ENCODE measurements at places on chromosomes 1 and 21. TPM values are rescaled to one million over a fixed set of nuclear protein-coding genes. Genes with fewer than 3 reads are reported as not detected.

Gene SLAMF7
- 0.74 TPM for polyA plus RNA-seq

Gene TENT5C
- polyA plus RNA-seq, result 15.7 TPM

Gene SPOCD1
- polyA plus RNA-seq, result 1.1 TPM

Gene AKNAD1
- 0.68 TPM for polyA plus RNA-seq

Gene FNDC10
- polyA plus RNA-seq, result 1.7 TPM

Gene TCHHL1
- polyA plus RNA-seq, result not detected

Gene CFHR1
- polyA plus RNA-seq, result 1.1 TPM

Gene PRKAB2
- polyA plus RNA-seq, result 24.0 TPM

DNA sequence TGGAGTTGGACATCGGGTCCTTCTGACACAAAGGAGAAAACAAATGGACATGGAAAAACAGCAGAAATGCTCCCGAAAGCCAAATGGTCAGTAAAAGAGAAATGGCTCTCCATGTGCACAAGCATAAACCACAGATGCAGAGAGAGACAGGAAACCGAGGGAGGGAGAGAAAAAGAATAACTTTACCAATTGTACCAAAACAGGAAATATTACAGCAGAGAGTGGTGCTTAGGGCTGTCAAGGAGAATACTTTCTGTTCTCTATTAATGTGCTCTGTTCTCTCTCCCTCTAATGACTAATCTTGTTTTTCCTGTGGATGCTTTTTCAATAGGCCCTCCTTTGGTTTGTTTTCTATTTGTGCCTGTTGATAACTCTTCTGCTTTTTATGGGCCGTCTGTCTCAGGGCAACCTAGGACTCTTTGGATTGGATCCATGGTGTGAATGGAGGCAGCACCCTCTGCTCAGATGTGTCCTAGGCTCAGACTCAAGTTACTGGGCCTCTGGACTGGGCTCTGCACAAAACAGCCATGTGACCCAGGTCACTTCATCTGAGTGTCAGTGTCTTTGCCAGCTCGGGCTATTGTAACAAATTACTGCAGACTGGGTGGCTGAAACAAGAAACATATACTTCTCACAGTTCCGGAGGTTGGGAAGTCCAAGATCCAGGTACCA lies 663.0 kb downstream of the NPHP4 start:
- no peak for DNase-seq

- no peak for DNase-seq
These were observed 184.4 kb downstream of the GRIK3 start for GRCh38 chr1:36849956-36850355.

DNA sequence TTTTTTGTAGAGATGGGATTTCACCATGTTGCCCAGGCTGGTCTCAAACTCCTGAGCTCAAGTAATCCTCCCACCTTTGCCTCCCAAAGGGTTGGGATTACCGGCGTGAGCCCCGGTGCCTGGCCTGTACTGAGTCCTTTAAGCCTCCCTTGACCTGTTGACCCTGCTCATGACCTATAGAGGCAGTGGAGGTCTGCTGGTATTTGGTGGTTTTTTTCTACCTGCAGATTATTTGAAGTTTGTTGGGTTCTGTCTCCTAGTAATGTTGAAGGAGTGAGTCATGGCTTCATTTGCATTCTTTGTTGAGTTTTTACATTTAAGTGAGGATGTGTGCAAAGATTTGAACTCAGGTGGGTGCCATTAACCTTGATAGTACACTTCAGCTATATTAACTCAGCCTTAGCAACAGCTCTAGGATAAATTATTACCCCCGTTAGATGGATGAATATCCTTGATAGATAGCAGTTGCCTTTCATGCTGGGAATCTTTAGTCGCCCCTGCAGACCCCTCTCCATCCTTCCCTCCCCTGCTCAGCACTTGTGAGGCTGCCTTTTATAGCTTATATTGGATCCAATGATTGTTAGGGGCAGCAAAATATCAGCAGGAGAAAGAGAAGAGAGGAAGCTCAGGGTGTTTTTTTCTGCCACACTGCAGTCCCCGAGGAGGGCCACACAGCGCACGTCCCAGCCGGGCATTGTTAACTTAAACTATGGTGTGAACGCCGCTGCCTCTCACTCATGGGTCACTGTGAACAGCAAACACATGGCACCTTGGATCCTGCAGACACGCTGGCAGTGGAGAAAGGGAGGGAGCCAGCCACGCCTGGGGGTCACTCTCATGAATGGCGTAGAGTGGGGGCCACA lies 14.9 kb upstream of the NPPB start:
- DNase-seq, result no peak

DNA sequence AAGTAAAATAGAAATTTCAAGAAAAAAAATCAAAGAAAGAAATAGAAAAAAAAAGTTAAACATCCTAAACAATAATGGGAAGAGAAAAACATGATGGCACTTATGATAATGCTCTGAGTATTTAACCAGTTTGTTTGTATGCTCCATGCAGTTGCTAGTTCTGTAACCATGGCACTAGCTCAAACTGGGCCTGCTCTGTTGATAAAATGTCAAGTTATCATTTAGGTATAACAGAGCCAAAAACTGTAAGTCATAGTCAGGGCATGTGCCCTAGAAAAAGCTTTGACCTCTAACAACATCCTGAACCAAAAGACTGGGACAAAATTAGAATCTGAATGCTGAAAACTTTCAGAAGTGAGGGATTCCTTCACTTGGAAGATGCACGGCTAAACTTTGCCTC lies 148.9 kb downstream of the KCNT2 start:
- DNase-seq, result no peak

DNA sequence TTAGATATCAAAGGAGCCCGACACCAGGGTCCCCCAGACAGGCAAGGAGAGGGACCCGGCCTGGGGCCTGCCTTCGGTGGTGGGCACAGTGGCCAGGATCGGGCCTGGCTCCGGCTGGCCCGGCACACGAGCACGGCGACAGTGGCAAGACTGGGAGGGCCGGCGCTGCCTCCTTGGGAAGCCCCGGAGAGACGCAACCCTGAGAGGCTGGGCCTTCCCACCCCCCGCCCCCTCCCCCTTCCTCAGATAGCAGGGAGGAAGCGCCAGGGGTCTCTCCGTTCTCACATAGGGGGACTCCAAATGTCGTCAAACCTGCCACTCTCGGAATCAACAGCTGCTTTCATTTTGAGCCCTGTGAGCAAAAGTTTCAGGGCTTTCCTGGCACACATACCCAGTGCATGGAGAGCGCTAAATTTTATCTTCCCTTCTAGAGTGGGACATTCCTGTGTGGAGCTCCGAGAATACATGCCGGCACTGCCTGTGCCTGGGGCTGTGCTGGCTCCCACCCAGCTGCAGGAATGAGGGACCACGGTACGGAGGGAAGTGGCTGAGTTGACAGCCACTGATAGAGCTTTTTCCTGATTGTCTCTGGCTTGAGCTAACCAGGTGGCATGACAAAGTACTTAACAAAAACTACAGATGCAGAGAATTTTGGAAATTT lies 62.4 kb downstream of the CD247 start:
- peak; percentile 13 for DNase-seq

DNA sequence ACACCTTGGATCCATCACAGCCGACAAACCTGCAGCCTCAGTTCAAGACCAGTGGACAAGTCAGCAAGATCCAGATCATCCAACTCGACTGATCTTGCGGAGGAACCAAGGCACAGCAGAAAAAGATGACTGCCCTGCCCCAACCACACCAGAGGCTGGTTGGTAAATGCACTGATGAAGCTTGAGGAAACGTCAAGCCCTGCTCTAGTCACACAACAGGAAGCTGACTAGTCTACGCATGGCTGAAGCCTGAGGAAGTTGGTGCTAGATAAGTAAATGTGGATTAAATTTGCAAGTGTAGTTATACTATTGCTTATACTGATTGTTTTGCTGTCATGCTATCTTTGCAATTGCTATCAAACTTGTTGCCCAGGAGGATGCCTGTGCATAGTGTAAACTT lies 89.0 kb downstream of the LIPI start:
- no peak for DNase-seq

- DNase-seq, result peak; percentile 43
These were observed 725 bp downstream of the SLC25A33 start for GRCh38 chr1:9539829-9540550.

GRCh38 chr1:30668546-30669327 lies 54.6 kb downstream of the MATN1 start:
- DNase-seq, result no peak

DNA sequence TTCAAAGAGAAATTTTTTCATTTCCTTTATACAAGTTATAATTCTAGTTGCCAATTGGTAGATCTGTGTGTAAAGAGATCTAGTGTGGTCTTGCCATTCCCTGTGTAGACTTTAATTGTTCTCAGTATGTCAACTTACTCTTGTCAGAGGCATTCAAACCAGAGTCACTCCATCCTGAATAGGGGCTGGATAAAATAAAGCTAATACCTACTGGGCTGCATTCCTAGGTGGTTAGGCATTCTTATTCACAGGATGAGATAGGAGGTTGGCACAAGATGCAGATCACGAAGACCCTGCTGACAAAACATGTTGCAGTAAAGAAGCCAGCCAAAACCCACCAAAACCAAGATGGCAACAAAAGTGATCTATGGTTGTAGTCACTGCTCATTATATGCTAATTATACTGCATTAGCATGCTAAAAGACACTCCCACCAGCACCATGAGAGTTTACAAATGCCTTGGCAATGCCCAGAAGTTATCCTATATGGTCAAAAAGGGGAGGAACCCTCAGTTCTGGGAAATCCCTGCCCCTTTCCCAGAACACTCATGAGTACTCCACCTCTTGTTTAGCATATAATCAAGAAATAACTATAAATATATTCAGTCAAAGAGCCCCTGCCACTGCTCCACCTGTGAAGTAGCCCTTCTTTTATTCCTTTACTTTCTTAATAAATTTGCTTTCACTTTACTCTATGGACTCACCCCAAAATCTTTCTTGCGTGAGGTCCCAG lies 74.0 kb upstream of the ADAMTS5 start:
- DNase-seq, result no peak

GRCh38 chr1:97013136-97013535 lies 291.6 kb downstream of the PTBP2 start:
- DNase-seq, result no peak

DNA sequence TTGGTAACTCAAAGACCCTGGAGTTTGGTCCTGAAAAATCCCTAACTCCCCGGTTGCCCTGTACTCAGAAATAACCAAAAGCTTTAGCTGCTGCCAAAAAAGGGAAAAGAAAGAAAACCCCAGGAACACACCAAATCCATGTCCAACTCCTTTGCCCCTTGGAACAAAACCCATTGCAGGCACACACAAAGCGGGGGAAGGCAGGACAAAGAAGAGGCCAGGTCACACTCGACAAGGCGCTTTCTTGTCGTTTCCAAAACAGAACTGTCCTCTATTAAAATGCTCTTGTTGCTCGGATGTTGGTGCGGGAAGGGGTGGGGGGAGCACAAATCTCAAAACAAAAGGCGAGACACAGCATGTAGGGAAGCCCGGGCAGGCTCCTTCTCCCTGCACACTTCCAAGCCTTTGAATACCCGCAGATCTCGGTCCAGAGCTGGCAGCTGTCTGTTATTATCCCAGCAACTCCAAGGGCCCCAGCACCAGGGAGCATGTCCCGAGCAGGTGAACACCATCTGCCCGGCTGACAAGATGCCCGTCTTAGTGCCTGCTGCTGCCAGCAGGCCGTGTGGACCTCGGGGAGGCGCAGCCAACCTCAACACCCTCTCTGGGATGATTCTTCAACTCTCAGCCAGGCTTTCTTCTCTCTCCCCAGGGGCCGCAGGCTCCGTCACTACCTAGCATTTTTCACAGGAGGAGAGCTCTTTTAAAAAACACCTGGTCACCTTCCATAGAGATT lies 96.4 kb downstream of the SSBP3 start:
- no peak for DNase-seq

DNA sequence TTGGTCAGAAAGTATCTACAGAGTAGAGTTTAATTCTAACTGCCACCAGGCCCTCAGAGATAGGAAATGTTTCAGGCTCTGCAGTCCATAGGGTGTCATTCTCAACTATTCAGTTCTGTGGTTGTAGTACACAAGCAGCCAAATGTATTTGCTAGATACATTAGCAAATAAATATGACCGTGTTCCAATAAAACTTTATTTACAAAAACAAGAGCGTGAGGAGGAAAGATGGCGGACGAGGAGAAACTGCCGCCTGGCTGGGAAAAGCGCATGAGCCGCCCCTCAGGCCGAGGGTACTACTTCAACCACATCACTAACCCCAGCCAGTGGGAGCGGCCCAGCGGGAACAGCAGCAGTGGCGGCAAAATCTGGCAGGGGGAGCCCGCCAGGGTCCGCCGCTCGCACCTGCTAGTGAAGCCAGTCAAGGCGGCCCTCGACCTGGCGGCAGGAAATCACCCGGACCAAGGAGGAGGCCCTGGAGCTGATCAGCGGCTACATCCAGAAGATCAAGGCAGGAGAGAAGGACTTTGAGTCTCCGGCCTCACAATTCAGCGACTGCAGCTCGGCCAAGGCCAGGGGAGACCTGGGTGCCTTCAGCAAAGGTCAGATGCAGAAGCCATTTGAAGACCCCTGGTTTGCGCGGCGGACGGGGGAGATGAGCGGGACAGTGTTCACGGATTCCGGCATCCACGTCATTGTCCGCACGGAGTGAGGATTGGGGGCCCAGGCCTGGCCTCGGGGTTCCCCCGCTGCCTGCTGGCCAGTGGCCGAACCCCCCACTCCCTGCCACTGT lies 286.1 kb downstream of the LRRC40 start:
- DNase-seq, result no peak

DNA sequence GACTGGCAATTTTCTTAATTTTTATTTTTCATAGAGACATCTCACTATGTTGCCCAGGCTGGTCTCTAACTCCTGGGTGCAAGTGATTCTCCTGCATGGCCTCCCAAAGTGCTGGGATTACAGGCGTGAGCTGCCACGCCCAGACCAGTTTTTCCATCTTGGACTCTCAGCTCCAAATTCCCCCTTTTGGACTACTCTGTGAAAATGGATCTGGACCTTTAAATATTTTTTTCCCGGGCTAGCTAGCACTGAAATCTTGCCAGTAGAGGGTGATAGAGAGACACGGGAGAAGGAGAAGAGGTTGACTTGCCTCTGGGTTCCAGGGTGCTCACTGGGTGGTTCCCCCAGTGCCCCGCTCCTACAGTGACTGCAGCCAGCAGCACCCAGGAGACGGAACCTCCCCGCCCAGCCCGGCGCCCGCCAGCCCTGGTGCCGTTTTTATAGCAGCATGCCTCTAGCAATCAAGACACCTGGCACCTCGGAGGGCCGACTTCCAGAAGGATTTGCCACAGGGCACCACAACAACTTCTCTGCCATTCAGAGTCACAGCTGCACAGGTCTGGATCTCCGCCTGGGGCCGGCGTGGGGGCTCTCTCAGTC lies 34.7 kb upstream of the SCCPDH start:
- peak; percentile 48 for DNase-seq

DNA sequence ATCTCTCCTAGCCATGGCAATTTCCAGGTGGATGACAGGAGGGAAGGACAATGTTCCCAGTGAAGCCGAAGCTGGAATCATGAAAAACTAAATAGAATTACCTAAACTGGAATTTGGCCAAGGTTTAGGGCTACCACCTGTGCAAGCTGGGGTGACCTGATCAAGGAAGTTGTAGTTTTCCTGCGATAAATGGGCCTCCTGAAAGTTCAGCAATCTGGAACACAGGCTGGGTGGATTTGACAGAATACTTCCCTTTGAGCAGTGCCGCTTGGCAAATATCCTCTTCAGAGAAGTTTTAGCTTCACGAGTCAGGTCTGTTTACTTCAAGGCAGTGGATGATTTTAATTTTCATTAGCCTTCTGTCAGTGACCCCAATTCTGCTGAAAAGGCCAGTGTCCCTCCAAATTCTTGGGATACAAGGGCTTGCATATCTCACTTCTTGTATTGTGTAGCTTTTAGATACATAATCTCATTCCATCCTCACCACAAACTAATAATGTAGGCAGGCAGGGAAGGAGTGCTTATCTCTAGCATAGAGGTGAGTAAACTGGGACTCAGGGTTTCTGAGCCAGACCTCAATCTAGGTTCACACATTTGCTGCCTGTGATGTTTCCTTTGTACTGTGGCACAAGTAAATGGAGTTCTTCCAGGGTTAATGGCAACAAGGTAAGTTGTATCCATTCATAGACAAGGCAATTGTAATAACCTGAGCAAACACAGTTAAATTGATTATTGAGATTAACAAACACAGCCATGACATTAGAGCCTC lies 349.4 kb downstream of the NUF2 start:
- no peak for DNase-seq
